Epithelial cell of esophagus (primary cell): ENCODE measurements at places on chromosomes 16 and 17.

- no peak for DNase-seq
These were observed 449.9 kb downstream of the WWOX start for GRCh38 chr16:78549366-78549765.

- no peak for DNase-seq
These were observed 108.9 kb downstream of the CDH13 start for GRCh38 chr16:82735673-82736091.

DNA sequence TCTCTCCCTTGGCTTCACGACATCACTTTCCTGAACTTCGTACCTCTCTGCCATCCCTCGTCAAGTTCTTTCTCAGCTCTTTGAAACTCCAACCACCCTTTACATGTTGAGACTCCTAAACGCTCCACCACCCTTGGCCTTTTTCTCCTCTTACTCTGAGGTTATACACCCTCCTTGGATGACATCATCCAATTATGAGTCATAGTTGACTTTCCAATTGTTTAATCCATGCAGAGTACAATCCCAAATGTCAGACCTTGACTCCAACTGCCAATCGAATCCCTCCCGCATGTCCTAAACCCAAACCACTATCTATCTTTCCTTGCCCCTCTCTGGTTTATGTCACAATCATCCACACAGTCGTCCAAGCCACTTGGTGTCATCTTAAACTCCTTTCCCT, 18.4 kb upstream of the C16orf82 start:
- DNase-seq, result no peak

DNA sequence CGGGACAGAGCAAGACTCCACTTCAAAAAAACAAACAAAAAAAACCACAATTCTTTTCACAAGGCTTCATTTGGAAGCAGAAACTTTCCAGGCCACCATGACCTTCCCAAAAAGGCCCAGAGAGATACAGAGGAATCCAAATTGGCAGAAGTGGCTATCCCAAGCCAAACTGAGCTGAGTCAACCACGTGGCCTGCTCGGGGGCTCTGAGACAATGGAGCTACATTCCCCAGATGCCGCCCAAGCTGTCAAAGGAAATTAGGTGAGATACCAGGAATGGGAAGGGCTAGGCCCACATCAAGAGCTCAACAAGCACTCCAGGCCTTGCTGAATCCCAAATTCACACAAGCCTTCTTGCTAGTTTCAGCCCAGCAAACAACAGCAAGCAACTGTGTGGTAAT, 5.7 kb upstream of the EXOSC6 start:
- no peak for DNase-seq

DNA sequence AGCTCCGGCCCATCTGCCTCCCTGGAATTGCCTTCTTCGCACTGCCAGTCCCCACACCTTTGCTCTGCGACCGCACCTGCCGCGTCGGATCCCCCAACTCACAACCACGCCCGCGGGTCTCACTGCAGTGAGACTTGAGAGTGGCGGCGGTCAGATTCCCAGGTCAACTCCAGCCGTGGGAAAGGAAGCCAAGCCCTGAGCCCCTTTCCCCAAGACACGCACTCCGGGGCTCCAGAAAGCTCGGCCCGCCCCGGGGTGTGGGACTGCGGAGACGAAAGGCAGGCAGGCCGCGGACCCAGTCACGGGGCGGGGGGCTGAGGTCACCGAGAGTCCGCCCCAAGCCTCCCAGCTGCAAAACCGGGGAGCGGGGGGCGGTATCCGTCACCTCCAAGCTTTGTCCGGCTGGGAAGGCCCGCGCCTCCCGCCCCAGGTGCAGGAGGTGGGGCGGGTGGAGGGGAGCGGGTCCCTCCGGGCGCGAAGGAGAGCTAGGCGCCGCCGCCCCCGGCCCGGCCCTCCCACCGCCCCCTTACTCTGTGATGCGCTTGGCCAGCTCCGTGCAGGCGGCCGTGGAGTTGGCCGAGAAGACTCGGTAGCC, 615 bp downstream of the PRPSAP1 start:
- peak; percentile 40 for DNase-seq

DNA sequence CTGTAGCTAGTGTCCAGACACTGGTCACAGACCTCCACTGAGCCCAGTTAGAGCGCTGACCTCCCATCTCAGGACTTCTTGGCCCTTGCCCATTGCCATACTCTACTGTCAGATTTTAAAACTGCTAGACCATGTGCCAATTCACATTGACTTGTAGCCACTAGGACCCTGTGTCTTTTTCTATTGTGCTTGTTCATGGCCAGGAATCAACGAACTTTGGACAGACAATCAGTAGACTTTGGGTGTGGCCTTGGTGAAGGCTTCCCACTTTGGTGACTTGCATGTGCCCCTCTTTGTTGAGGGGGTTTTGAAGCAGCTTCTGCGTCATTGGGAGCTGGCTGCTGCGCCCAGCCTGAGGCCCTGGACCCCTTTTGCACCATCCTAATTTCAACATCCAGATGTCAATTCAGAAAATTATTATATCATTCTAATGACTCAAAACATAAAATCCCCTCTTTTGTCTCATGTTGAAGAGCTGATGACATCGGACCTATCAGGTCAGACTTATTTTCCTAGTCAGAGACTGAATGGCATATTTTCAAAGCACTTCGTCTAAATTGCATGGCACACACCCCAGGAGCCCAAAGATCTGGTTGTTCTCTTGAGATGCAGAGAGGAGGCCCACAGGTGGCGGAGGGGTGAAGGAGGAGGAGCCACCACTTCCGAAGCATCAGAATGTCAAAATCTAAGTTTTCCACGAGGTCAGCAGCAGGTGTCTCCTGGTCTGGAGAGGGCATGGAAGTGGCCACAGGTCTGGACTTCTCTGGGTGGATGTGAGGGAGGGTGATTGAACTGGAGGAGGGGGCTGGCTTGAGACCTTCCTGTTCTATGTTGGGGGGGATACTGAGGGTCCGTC, 93.4 kb upstream of the CBX4 start:
- no peak for DNase-seq

DNA sequence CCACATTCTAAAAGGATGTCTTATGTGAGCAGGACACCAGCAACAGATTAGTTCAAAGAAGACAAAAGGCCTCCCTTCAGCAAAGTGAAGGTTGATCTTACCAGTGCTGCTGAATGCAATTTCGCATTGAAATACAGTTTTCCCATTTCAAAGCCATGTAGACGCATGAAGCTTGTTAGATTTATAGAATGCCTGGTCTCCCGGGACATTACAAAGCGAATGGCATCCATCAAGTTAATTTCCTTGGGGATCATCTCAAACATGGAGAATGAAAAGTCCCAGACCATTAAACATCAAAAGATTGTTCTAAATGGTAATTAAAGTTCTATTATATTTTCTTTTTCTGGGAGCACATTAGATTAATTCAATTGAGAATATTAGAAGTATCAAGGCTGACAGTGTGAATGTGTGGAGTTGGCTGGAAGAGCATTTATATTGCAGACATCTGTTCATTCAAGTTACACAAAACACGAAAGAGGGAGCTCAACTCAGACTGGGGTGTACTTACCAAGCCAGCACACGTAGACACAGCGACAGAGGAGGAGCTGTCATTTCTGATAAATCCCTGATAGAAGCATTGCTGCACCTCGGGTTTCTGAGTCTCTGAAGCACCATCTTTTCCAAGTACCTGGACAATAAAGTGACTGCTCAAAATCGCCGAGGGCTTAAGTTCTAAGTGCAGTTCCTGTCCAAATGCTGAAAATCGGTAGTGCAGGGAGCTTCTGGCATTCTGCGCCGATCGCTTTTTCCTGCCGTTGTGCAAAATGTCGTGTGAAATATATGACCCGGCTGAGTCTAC, 3.8 kb downstream of the ADAMTS18 start:
- DNase-seq, result no peak

DNA sequence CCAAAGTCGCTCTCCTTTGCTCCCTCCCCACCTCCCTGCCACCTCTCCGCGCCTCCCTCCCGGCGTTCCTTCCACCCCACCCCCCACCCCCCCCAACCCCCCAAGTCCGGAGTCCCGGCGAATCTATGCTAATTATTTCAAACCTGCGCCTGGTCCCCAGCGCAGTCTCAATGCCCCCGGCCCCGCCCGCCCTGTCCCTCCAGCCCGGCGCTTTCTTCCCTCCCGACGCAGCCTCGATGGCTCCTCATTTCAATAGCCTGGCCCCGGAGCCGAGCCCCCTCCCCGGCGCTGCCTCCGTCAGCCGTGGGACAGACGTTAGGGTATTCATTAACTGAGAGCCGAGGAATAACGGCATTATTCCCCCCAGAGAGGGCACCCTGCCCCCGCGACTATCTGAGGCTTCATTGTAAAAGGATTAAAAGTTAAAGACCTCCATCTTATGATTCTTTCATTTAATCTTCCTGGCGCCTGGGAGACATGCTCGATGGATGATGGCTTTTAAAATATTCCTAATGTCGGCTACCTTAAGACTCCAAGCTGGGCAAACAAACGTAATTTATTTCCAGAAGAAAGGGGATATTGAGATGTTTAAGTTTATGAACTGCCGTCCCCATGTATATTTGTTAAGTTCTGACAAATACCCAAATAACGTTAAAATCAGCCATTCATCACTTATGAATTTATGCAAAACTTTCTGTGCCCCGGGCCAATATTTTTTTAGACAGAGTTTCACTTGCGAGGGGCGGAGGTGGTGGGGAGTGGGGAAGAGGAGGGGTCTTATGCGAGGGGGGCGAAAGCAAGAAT, 3.4 kb downstream of the NOG start:
- no peak for DNase-seq

- DNase-seq, result no peak
These were observed 5.5 kb downstream of the TVP23A start for GRCh38 chr16:10813099-10813455.

DNA sequence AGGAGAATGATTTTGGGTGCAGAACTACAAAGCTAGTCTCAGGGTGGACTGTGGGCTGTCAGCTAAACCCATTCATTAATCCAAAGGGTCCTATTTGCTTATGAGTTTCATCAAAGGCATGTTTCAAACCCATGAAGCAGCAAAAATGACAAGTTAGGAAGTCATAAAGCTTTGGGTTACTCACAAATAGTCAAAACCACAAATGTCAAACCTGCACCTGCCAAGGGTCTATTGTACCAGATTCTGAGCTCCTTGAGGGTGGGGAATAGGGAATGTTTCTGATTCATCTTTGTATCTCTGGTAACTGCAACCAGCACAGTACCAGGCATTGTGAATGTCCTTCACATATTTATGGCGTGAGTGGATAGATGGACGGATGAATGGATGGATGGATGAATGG, 317.7 kb downstream of the MAF start:
- DNase-seq, result no peak

DNA sequence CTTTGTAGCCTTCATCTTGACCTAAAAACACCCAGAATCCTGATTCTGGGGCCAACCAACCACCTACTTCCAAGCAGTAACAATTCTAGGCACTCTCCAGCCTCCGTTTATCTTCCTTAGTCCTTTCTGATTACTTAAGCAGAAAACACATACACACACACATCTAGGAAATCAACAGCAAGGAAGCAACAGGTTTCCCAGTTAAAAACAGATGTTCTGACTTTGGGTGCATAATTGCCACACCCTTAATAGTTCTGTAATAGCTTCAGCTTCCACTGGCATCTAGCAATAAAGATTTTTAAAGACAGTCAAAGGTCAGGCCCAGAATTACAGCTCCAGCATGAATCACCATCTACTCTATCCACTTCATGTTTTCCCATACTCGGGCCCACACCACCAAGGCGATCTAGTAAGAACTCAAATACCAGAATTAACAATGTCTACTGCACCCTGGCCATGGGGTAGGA, 2.6 kb downstream of the ARHGAP17 start:
- DNase-seq, result peak; percentile 68

DNA sequence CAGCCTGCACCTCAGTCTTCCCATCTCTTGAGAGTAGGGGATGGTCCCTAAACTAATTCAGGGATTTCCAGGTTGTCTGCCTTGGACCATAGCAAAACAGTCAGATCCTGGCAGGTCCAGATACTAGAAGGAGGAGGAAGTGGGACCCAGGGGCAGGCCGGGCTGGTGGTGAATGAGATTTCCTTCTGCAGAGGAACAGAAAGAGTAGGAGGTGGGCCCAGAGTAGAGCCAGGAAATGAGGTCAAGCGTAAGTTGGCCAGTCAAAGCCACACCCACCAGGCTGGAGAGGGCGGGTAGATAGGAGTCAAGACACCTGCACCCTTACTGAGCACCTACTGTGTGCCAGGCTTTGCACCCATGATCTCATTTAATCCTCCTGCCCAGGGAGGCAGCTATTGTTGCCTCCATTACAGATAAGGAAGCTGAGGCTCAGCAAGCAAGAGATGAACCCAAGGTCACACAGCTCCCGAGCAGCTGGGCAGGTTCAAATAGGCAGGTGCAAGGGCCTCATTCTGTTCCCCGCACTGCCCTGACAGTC, 2.6 kb downstream of the CDH5 start:
- DNase-seq, result no peak

- peak; percentile 75 for DNase-seq
These were observed at the start of gene ULK2 for GRCh38 chr17:19867329-19868078. TSS of gene ULK2 (minus strand) at chr17:19867936. CDS start at chr17:19867417, 519 bp downstream.

DNA sequence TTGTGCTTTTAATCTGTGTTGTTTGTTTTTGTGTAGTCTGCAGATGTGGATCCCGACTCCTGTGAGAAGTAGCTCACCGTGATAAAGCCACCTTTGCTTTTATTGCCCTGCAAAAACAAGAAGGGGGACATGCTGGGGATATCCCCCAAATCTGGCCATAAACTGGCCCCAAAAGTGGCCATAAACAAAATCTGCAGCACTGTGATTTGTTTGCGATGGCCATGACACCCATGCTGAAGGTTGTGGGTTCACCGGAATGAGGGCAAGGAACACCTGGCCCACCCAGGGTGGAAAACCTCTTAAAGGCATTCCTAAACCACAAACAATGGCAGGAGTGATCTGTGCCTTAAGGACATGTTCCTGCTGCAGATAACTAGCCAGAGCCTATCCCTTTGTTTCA, 15.1 kb downstream of the AHSP start:
- DNase-seq, result no peak
